ENCODE measurements at places on chromosomes 16 and 17.
A peak's percentile ranks its signal among the peaks of the same experiment; 100 is the strongest.

DNA sequence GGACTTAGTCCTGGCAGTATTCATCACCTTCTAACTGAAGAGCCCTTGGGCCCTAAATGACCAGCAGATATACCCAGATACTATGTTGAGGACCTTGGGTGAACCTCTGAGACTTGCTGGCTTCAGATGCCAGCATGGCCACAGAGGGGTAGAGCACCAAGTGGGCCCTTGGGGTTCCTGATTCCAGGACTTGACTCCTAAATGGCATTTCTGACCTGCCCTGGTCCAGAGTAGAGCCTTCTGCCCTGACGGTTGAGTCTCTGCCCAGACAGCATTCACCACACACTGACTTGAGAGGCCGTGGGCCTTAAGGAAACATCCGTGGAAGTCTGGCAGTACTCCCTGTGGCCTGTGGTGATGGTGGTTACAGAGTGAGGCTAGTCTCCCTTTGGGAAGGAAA, 2.8 kb upstream of the APPBP2 start:
- DNase-seq = no peak

GRCh38 chr16:65622151-65622550, 500.3 kb upstream of the CDH11 start:
- DNase-seq = no peak

DNA sequence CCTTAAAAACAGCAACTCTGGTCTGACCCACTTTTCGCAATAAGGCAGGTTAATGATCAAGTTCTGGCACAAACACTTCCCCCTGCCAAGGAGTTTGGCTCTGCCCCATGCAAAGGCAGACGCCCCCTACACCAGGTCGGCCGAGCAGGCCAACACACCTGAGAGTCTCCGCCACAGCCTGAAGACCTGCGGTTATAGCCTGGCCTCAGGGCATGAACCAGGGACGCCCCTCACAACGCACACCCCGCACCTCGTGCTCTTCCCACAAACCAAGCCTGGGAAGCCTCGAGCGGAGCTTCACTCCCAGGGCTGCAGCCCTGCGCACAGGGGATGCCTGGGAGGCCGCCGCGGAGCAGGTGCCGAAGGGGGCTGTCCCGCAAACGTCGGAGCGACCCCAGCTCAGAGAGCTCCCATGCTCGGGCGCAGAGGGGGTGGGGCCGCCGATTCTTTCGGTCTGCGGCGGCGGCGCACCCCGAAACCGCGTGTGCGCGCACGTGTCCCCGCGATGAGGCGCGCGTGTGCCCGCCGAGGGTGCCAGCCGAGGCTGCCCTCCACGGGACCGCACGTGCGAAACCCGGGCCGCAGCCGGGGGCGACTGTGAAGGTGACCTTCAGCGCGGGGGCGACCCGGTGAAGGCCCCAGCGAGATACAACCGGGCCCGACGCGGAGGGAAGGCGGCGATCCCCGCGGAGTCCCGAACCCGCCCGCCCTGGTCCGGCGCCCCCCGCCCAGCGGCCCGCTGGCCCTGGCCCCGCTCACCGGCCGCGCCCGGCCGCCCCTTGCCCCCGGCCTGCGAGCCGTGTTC, 559 bp downstream of the CLUH start:
- DNase-seq = no peak

- DNase-seq = peak; percentile 41
Measured at GRCh38 chr17:33895491-33895890, 359.6 kb upstream of the CCL2 start.

DNA sequence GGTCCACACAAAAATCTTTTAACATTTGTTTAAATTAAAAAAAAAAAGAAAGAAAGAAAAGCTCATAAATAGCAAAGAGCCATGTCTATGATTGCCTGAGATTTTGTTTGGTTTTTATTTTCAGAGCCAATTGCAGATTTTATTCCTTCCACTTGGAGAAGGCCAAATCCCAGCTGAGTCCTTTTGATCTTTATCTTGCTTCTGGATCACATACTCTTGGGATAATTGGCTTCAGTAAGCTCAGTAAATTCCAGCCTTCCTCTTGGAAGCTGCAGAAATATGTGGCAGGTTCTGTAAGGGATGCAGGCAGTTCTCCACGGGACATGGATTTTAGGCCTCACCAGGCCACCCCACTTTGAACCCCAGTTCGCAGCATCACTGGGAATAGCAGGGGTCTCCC, 63.3 kb upstream of the TMC5 start:
- no peak for DNase-seq

DNA sequence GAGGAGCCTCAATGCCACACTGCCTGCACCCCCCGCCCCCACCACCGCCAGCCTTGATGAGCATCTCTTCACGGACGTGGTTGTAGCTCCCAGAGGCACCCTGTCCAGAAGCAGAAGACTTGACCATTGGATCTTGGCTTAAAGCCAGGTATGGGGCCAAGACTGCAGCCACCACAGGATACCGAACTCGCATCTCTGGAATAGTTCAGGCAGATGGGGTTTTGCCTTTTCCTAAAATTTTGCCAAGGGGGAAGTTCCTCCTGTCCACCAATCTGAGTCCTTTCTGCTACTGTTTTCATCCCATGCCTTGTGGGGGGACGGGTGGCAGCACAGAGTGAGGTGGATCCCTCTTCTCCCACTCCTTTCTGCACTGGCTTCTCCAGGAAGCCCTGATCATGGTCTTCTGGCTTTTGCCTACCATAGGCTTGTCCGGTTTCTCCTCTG, 939 bp downstream of the CORO6 start:
- DNase-seq = no peak

- no peak for DNase-seq
Measured at GRCh38 chr16:73228649-73229048, 180.7 kb upstream of the ZFHX3 start.

GRCh38 chr17:76627510-76627909, 16.0 kb downstream of the ST6GALNAC1 start:
- no peak for DNase-seq

DNA sequence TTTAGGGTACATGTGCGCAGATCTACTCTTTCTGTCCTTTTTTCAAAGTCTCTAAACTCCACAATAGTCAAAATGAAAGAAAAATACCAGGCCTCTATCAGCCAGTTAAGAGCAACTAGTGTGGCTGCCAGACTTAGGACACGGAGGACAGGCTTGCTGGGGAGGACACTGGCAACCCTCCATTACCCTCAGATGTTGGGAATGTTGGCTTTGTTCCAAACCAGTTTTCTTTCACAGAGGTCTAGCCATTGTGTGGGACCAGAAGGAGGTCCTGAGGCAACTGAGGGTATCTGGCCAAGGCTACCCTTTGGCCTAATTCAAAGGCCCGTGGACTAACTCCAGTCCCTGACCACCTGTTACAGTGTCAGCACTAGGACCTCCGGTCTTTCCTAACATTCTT, 51.2 kb upstream of the MED9 start:
- no peak for DNase-seq

DNA sequence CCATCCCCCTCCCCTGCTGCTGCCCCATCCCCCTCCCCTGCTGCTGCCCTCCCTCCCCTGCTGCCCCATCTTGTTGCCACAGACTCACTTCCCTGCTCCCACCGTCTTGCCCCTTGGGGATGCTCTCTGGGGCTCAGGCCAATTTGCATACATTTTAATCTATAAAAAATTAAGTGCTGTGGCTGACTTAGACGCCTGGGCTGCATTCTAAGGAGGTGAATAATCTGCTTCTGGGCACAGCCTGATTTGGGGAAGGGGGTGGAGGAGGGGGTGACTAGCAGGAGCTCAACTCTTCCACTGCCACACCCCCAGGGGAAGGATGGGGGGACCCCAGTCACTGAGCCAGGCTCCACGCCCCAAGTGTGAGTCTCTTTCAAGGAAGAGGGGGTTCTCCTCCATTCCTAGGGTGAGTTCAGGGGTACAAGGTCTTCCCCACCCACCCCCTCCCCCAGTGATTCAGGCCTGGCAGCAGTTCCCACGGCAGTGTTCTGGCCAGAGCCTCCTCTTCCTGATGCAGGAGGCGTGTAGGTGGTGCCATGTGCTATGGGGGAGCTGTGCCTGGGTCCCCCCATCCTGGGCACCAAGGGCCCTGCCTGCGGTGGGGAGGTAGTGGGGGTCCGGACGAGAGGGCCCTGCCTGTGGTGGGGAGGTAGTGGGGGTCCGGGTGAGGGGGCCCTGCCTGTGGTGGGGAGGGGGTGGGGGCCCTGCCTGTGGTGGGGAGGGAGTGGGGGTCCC, 5.0 kb downstream of the DPH1 start:
- DNase-seq = no peak

DNA sequence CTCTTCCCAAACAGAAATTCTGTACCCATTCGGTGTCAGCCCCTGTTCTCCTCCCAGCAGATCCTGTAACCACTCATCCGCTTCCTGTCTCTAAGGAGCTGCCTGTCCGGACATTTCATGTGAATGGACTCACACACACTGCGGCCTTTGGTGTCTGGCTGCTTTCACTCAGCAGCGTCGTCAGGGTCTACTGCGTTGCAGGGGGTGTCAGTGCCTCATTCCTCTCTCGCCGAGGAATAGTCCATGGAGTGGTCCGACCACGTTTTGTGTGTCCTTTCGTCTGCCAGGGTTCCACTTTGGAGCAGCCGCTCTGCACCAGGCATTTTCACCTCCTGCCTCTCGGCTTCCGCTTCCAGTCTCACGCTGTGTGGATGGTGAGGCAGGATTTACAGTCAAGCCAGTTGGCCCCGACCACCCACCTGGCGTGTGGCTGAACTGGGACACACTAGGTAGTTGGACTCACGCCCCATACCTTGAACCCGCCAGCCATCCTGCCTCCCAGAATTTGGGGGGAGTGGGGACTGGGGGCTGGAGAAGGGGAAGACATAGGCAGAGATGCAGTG, 188.2 kb upstream of the CIBAR2 start:
- DNase-seq = no peak

DNA sequence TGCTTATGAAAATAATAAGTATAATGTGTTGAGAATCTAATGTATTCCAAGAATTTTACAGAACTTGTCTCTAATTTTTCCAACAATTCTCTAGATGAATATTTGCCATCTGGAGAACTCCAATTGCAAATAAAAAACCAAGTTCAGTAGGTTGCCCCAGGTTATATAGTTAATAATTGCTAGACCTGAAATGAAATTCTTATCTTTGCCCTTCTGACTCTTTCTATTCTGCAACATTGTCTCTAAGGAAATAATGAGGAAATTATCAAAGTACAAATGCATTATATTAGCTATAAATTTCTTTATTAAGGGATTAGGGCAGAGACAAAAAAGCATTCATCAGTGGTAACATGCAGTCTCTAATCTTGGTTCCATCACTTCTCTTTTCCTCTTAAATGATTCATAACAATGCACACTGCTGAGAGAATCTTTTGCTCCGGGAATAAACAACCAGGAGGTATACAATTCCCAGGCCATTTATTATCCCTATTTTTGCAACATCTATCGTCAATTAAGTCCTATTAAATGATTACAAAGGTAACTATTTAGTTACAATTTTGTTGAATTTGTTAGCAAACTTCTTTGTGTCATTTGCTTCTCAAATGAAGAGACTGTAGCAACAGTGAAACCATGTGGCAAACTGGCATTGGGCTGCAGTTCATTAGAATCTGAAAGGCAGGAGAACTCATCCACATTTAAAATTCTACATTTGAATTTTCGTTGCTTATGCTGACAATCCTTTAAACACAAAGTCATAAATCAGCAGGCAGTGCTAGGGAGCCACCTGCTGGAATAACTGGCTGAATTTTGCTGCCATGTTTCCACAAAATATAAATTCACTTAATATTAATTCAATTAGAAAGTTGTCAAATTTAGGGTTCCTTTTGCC, 349.6 kb downstream of the KIF2B start:
- no peak for DNase-seq

DNA sequence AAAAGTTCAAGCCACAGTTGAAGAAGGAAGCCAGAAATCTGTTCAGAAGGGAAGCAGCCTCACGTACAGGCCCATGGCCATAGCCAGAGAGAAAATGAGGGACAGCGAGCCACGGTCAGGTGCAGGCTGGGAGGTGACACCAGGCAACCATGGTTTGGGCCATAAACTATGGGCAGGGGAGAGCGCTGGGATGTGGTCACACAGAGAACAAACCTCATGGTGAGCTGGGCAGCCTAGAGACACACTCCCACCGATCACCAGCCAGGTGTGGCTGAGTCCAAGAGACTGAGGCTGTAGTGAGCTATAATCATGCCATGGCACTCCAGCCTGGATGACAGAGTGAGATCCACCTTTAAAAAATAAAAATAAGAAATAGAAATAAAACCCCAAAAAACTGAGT, 76.5 kb downstream of the NETO2 start:
- DNase-seq = no peak

- no peak for DNase-seq
Measured at GRCh38 chr17:33864758-33865229, 390.3 kb upstream of the CCL2 start.

- DNase-seq = no peak
Measured at GRCh38 chr16:4702466-4702808, 9.1 kb downstream of the NUDT16L1 start.

DNA sequence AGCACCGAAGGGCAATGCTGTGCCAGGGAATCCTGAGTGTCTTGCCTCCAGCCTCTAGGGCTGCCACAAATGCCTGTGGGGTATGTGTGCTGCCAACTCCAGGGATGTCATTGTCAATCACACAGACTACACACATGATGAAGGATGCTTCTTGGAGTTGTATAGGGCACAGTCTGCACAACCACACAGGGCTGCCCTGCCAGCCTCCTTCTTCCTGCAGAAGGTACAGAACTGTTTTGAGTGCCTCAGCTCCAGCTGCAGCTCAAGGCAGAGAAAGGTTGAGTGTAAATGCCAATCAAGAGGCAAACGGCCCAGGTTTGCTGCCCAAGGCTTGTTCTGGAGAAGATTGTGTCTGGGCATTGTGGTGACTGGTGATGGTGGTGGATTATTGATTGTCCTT, 15.6 kb downstream of the SCNN1B start:
- no peak for DNase-seq

- DNase-seq = no peak
Measured at GRCh38 chr17:47757386-47757785, 24.4 kb downstream of the TBX21 start.

GRCh38 chr16:20903116-20903898, 2.7 kb downstream of the LYRM1 start:
- no peak for DNase-seq

DNA sequence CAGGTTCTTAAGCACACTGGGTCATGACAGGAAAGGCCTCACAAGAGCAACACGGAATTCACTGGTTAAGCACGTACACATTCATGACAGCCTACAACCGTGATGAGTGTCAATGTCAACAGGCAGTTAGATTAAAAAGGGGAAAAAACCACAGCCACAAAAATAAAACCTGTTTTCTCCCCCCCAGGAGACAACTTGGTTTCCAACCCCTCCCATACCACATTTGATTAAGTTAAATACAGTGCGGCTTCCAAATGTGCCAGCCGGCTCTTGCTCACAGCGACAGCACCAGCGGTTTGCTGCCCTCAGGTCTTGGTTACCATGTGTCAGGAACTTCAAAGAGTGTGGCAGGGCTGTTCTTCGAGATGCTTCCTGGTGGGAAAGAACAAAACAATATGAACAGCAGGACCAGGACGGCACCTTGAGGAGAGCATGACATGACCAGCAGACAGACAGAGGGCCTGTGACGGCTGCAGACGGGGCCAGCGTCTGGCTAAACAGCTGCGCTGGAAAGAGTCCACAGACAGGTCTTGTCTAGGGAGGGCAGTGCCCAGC, 193.6 kb downstream of the PARN start:
- no peak for DNase-seq

DNA sequence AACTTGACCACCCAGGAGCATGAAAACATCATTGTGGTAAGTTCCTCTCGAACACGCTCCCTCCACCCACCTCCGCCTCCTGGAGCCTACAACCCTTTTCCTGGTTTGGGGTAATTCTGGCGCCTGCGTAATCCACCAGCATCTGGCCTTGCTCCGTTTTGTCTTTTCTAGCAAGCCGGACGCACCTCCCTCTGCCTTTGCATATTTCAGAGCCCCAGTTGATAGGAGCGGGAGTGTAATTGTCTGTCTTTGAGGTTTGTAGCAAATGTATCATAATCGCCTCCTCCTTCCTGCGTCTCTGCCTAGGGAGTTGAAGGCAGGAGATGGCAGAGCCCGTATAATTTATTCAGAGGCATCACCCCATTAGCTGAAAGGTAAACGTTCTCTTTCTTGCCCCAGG, 121.3 kb upstream of the PLCG2 start:
- no peak for DNase-seq

Data from cerebellar nuclear complex (tissue), 1 donor.